H4 (cell line): ENCODE measurements at places on chromosomes 3 and 15. TPM values are rescaled to one million over a fixed set of nuclear protein-coding genes. Genes with fewer than 3 reads are reported as not detected.

PDE8A gene
- total RNA-seq = 16.4 and 21.5 TPM in 2 replicates

SPINK8 gene
- total RNA-seq = not detected in 2 replicates

TMEM207 gene
- total RNA-seq = not detected in 2 replicates

GUCA1C gene
- total RNA-seq = not detected in 2 replicates

ACTL6A gene
- total RNA-seq = 184 and 235 TPM in 2 replicates

DNA sequence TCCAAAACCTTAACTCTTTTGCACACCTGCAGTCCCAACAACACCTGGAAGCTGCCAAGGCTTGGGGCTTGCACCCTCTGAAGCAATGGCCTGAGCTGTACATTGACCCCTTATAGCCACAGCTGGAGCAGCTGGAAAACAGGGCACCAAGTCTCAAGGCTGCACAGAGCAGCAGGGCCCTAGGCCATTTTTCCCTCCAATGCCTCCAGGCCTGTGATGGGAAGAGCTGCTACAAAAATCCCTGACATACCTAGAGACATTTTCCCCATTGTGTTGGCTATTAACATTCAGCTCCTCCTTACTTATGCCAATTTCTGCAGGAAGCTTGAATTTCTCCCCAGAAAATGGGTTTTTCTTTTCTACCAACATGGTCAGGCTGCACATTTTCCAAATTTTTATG, 231.0 kb downstream of the ZMAT3 start:
- no peak for DNase-seq

- DNase-seq = no peak
Observed at GRCh38 chr15:49492830-49493229, 69.8 kb downstream of the FGF7 start.

GRCh38 chr3:150344079-150344759, 63.9 kb upstream of the TSC22D2 start:
- no peak for DNase-seq

GRCh38 chr3:187085021-187085666, 54.2 kb downstream of the RPL39L start:
- no peak for DNase-seq

- peak; percentile 79 for DNase-seq
Observed at GRCh38 chr3:81744366-81744765, 17.1 kb downstream of the GBE1 start.

DNA sequence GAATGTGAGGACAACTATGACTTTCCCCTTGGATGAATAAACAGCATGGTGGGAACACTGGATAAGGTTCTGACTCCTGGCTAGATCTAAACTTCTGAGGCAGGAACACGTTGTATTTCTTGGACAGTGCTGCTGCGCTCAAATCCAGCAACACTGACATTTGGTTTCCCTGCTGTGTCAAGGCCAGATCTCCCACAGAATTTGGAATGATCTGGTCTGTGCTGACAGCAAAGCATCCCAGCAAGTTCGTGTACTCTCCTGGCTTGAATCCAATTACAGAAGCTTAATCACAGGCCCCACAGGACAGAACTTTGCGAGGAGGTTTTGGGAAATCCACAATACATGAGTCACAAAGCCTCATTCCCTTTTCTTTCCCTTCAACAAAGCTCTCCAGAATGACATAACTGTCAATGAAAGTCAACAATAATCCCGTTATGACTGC, 92.5 kb downstream of the ADAMTS9 start:
- DNase-seq = no peak

GRCh38 chr15:29380466-29380865, 110.8 kb upstream of the NSMCE3 start:
- no peak for DNase-seq

DNA sequence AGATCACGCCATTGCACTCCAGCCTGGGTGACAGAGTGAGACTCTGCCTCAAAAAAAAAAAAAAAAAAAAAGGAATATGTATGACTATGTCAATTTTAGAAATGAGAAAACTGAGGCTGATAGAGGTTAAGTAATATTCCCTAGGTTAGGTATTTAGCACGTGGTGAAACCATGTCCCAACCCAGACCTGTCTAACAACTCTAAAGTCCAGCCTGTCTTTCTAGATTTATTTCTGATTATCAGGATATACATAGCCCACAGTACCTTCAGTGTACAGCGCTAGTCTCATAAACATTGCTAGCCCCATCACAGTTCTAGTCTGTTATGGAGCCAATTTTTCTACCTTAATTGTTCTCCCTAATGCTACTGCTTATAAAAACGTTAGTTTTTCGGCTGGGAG, 88.4 kb upstream of the RAP2B start:
- DNase-seq = no peak

DNA sequence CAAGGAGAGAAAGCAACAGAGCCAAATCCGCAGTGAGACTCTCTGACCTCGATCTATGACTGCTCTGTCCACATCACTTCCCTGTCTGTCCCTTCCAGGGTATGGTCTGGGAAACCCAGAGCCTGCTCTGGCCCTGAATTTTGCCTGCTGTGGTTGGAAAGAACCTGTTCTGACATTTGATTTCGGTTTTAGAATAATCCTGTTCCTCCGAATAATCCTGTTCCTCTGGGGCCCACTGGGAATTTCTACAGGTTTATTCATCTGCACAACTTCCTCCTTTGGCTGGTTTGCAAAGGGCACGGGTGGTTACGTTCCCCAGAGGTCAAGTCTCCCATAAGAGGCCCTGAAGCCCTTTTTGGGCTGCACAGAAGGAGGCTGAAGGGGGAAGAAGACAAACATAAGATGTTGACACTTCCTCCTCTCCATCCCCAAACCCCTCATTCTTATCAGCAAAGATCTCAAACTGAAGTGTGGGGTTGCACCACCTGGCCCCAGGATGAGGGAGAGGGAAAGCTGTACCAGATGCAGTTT, 10.6 kb downstream of the LAMP3 start:
- DNase-seq = no peak

GRCh38 chr3:101217472-101218245, 102.7 kb downstream of the IMPG2 start:
- no peak for DNase-seq

DNA sequence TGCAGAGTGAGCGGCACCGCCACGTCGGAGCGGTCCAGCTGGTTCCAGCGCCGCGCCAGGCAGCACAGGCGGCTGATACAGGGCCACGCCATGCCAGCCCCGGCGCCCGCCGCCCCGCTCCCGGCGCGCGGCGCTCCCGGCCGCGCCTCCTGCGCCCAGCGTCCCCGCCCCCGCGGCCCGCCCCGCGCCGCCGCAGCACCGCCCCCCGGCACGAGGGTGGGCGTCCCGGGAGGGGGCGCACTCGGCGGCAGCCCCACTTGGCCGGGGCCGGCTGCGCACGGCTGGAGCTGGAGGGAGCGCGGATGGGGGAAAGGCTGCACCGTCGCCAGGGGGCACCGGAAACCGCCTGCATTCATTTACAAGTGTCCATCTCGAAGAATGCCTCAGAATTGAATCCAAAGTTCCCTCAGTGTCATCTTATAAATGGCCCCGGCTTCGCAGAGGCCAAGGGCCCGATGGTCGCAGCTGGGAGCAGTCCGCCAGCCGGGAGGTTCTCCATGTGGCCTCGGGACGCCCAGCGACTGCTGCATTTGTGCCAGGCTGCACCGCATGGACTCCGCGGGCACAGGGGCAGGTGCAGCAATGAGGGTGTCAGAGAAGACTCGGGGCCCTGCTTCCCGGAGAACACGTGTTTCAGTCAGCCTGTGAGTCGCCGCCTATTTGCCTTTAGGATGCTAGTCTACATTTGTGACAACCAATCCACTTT, at the start of gene MAP6D1:
TSS of gene MAP6D1 (minus strand) at position 122 of the 706 bp plus-strand sequence. CDS start at position 92, 30 bp downstream.
- no peak for DNase-seq

DNA sequence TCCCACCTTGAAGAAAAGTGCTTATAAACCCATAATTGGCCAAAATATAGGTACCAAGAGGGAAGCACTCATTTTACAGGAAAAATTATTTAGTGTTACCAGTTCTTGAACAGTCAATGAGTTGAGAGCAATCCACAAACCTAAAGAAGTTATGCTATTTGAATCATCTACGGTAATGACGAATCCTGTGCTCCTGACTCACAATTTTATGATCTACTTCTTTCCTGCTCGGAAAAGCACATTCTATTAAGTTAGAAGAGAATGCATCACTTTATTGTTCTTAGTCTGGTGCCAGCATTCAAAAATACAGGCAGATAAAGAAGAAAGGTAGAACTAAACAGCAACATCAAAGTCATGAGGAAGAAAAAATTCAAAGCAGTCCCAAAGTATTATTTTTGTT, 33.2 kb downstream of the CHRM5 start:
- no peak for DNase-seq

DNA sequence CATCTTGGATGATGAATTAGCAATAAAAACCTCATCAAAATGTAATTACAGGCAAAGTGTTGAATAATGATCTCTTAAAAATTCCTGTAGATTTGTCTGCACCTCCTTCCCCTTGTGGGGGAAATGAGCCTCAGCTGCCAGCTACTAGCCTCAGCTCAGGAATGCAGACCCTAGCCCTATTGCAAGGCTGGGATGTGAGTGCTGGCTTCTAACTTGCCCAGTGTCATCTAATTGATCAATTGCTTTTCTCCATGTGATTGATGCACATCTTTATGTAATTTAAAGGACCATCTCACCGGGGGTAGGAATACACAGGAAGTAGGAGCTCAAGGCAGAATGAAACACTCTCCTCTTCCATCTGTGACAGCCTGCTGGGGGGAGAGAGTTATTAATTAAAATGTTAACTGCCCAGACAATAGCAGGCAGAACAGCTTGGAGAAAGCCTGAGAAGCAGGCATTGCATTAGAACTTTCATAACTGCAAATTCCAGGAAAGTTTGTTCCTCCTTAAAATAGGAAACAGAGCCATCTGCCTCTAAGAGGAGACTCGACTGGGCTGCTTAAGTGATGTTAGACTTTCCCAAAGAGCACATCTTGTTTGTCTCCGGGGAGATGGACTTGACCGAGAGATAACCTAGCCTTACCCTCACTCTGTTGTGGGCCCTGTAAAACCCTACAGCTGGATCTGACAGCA, 69.6 kb downstream of the LRTM1 start:
- no peak for DNase-seq

DNA sequence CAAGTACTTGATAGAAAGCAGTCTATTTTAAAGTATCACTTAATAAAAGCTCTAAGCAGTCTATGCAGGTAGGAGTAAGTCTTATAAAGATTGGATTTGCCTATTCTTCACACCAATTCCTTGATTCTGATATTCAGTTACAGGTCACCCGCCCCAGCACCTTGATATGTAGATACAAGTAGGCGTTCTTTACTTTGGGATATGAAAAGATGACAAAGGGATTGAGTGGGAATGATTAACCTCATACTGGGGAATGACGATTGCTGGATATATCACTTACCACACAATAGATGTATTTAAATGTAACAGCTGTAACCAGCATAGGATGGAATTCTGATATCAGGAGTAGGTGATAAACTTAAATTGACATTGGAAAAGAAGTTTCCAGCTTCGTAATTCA, 47.1 kb downstream of the HHLA2 start:
- no peak for DNase-seq

DNA sequence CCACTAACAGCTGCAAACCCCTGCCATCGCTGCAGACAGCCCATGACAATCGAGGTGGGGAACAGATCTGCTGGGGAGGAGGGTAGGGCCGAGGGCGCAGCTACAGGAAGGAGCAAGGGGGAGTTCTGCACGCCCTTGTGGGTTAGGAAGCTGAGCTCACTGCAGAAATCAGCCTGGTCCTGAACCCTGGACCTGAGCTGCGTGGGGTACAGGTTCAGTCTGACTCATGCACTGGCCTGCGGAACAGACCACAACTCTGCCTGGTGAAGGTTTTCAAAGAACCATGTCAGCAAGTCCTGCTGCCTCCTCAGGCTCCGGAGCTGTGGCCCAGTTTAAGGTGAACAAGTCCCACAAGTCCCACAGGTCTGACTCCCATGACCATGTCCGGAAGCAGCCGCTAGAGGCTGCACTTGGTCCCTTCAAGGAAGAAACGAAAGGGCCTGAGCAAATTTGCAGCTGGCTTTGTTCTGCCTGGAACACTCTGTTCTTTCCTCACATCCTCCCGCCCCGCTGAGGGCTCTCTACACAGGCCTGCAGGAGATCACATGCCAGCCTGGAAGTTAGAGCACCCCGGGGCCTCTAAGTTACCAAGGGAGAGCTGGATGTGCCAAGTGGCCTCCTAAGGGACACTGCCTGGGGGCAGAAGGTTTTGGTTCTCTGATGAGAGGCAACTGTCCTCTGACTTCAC, 49.4 kb upstream of the AKAP13 start:
- peak; percentile 91 for DNase-seq

GRCh38 chr15:70214276-70214675, 116.6 kb upstream of the TLE3 start:
- DNase-seq = no peak

GRCh38 chr15:75136118-75136517, 65.6 kb upstream of the C15orf39 start:
- DNase-seq = no peak

DNA sequence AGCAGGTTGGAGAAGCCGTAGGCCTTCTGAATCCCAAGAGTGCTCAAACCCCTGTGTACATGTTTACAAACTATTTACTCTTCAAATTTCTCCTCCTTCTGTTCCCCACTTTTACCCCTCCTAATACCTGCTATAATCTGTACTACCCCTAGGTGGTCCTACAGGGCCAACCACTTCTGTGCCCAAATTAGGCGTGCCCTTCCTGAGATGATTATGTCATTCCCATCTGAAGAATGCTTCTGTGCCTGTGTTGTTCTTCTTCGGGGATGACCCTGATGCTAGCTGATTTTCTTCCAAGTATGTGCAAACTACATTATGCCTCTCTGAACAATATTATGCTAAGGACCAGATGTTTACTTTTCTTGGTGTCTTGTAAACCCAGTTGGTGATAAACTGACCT, 20.5 kb downstream of the RBP2 start:
- DNase-seq = peak; percentile 58

DNA sequence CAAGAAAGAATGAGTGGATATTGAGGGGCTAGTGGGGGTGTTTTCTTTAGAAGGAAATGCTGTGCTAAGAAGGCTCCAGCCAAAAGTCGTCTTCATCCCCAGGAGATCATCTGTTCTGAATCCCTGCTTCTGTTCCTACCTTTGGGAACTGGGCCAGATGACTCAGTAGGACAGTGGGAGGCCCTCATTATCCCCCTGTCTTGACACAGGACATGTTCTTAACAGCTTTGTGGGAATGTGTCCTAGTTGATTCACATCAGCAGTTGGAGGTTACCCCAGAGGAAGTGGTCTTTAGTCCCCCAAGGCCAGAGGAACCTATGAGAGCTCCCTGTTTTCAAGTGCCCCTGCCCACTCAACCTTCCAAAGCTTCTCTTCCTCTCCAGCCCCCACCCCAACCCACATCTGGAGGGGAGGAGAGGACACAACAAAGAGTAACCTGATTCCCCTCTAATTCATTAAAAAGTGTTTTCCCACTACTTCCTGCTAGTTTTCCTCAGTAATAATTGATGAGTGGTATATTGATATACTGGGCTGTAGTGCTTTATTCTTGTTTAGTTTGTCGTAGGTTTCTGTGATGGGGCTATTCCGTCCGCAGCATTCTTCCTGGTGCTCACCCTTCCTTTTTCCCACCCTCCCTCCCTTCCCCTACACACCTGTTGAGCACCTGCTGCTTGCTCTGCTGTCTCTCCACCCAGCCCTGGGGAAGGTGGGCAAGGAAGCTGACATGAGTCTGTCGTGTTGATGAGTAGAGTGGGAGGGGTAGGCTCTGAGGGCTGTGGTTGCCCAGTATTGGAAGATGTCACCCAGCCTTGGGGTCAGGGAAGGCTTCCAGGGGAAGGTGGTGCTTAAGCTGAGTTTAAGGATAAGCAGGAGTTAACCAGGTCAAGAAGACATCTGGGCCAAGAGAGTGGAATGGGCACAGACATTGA, 9.3 kb downstream of the PXYLP1 start:
- no peak for DNase-seq
